H7 (cell line): ENCODE measurements at places on chromosomes 4 and X.

GRCh38 chr4:176902710-176903323 is 110.1 kb upstream of the VEGFC start:
- no peak for DNase-seq

- DNase-seq = no peak
Observed at GRCh38 chr4:77629885-77630284, 24.3 kb downstream of the CXCL13 start.

GRCh38 chr4:2943364-2944090 is 19.7 kb downstream of the NOP14 start:
- DNase-seq = peak; percentile 40

- DNase-seq = no peak
Observed at GRCh38 chrX:82756272-82756671, 751.8 kb upstream of the POU3F4 start.

DNA sequence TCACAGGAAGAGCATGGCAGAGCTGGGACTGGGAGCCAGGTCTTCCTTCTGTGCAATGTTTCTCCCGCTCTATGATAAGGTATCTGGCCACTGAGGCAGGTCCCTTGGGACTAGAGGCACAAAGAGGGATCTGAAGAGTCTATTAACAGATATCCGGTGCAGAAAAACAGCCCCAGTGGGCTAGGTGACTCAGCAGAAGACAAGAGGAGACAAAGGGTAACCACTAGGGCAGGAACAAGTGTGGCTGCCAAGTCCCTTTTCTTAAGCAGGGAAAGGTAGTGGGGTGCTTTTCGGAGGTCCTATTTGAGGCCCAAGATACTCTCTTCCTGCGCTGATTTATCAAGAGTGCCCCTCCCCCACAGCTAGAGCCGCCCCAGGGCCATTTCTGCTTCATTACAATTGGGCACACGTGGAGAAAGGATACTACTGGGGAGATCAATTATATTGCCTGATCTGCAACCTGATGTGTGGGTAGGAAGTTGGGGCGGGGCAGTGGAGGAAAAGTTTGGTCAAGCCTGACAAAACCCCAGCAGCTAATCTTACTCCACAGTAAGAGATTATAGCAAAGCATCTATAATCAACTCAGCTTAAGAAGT is at the start of gene DGAT2L6:
Gene DGAT2L6 (plus strand): TSS at position 546 of the 596 bp plus-strand sequence. CDS start 100 bp downstream, outside the sequence.
- no peak for DNase-seq
